ENCODE measurements at places on chromosomes 2 and 18.

DNA sequence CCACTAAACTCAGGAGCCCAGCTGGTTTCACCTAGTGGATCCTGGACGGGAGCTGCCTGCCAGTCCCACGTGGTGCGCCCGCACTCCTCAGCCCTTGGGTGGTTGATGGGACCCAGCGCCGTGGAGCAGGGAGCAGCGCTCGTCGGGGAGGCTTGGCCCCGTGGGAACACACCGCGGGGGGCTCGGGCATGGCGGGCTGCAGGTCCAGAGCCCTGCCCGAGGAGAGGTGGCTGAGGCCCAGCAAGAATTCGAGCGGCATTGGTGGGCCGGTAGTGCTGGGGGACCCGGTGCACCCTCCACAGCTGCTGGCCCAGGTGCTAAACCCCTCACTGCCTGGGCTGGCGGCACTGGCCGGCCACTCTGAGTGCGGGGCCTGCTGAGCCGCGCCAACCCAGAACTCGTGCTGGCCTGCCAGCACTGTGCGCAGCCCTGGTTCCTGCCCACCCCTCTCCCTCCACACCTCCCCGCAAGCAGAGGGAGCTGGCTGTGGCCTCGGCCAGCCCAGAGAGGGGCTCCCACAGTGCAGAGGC lies 137.3 kb downstream of the TRIB2 start:
- DNase-seq: no peak

DNA sequence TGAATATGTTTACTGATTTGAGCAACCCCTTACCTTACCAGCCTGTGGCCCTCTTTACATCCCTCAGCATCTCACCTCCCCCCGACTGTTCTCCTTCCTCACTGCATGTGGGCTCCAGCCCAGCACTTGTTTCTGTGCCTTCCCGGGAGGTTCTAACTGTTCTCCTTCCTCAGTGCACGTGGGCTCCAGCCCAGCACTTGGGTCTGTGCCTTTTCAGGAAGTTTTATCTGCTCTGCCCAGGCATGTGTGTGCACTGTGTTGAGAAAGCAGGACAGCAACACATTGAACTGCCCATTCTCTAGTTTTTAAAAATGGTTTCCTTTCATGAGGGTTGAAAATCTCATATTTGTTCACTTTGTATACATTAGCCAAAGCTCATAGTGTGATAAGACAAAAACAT lies 158.4 kb downstream of the ATP9B start:
- DNase-seq: no peak

- DNase-seq: no peak
Observed at GRCh38 chr18:7980136-7980535, 413.0 kb downstream of the PTPRM start.

DNA sequence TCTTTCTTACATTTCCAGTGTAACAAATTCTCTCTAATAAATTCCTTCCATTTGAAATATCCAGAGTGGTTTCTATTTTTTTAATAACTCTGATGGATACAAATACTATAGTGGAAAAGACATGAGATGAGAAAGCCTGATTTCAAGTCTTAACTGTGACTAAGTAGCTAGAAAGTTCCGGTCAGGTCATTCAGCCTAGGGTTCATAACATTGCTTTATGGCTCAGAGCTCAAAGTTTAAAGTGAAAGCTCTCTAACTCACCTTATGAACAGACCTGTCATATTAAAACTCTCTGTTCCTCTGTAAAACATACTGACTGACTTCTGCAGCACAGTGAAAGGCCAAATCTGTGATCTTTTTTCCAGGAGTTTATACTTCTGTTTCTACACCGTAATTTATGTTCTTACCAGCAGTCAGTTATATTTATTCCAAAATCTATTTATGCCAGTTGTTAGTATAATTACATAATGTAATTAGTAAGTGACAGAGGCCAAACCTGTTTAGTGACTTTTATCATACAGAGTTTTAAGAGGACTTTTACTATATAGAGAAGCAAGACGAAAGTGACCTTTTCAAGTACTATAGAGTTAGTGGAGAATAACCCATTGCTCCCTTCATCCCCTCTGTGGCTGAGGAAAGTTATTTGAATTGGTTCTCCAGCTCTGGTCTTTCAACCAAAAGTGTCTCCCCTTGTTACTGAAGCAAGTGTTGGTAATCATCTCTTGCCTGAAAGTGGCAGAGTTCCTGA lies 118.8 kb upstream of the PDE1A start:
- DNase-seq: no peak

GRCh38 chr2:210556329-210556980 lies at the start of gene CPS1:
CPS1 (plus strand) TSS chr2:210556599; CDS start chr2:210556734, 135 bp downstream.
- no peak for DNase-seq

DNA sequence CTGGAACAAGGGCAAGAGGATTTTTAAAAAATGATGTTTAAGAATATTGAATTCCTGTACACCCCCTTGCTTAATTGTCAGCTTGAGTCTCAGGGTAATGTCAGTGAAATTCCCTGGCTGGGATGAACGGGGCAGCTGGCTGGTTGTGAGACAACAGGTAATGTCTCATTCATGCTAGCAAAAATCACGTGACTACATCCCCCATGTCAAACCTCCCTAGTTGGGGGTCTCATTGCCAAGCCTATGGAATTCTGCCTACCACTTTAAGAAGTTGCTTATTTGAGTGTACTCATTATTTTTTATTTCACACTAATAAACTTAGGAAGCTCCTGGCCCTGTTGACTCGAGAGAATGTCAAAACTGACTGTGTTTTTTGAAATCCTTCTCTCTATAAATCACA lies 218.3 kb downstream of the ICOS start:
- DNase-seq: no peak

DNA sequence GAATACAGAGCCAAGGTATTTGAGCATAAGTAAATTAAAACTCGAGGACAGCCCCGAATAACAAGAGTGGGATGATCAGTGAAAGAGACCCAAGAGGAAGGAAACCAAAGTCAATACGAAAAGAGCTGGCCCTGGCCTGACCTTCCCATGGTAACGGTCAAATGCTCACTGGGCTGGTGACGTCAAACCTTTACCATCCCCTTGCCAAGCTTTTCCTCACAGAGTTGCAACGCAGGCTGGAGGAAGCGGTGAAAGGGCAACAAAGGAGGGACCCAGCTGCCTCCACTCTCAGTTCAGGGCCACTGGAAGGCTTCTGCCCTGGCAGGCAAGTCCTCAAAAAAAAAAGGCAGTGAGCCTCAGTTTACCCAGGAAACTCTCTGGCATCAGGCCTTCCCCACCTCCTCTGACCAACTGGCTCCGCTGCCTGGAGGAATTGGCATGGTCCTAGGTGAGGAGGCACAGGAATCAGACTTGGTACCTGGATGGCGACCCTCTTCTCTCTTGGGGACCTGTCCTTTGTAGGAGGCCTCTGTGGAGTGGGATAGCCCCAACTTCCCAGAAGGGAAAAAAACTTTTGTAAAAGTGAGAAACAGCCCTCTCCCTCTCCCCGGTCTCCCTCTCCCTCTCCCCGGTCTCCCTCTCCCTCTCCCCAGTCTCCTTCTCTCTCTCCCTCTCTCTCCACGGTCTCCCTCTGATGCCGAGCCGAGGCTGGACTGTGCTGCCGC lies 212.4 kb downstream of the ANAPC1 start:
- DNase-seq: no peak

GRCh38 chr2:82055846-82056245 lies 1751.3 kb upstream of the LRRTM1 start:
- DNase-seq: no peak

GRCh38 chr2:41377837-41378236 lies 670.0 kb upstream of the PKDCC start:
- DNase-seq: no peak

DNA sequence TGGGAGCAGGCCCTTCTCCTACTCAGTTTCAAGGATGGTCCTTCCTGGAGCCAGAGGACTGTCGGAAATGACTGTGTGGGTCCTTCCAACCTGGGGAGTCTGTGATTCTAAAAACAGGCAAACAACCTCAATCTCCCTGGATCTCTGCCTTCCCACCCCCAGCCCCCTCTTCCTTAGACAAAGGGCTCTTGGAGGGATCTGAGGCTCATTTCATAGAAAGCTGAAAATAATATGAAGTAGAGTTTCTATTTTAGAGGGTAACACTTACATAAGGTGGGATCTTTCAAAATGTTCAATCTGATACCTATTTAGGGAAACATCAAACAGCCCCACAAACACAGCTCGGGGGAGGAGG lies 69.4 kb downstream of the RHOB start:
- DNase-seq: no peak

- no peak for DNase-seq
Observed at GRCh38 chr2:227509076-227509475, 37.1 kb downstream of the AGFG1 start.

DNA sequence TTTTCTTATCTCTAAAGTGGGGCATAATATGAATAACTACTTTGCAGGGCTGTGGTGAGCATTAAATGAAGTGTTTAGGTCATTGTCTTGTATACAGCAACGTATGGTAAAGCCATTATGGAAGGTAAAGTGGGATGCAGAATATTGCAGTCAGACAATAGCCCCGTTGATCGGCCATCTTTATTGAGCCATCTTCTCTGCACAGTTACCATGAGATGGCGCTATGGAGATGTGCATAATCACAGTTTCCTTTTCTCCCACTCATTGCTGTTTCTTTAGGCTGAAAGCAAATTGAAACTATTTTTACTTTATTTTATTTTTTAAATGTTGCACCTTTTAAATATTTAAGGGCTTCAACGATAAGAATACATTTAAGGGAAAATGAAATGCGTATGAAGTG lies 108.9 kb downstream of the THSD7B start:
- no peak for DNase-seq

DNA sequence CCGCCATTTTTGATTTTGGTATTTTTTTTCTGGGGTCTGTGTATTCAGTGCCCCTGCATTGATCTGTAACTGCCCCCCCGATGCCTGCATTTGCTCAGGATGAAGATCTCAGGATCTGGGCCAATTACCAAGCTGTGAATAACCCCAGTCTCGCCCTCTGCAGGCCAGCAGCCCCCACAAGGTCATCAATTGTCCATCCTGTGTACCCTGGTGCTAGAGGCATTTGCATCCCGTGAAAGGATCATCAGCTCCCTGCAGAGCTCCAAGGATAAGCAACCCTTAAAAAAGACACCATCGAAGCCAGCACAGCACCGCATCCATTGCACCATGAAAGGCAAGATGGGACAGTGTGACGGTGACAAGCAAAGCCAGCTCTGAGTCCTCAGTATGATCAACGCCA lies 154.1 kb upstream of the KLHL29 start:
- DNase-seq: no peak

GRCh38 chr2:66494708-66495107 lies 59.8 kb downstream of the MEIS1 start:
- no peak for DNase-seq

DNA sequence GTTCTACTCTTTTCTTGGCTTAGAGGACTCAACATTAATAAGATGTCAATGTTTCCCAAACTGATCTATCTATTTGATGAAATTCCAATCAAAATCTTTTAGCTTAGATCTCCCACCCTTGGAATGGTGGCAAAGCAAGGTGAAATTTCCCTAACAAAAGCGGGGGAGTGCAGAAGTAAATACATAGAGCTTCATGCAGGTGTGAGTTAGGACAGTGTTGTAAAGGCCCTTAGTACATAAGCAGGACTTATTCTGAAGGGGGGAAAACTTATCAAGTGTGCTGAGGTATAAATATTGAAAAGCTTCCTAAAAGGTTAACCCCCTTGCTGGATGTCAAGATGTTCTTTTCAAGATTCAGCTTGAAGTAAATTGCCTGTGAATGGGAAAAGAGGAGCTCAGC lies 608.6 kb upstream of the CELF4 start:
- DNase-seq: no peak

GRCh38 chr2:157603198-157603597 lies 25.5 kb downstream of the ACVR1C start:
- no peak for DNase-seq

- DNase-seq: no peak
Observed at GRCh38 chr2:47028171-47028570, 112.6 kb upstream of the MCFD2 start.

GRCh38 chr2:166057370-166058164 lies 70.3 kb downstream of the SCN1A start:
- no peak for DNase-seq

- DNase-seq: no peak
Observed at GRCh38 chr2:229087843-229088516, 183.1 kb downstream of the PID1 start.

GRCh38 chr2:130920415-130921163 lies 83.9 kb downstream of the ARHGEF4 start:
- peak; percentile 42 for DNase-seq
